Stimulated activated CD4-positive, alpha-beta T cell treated with anti-CD3 and anti-CD28 coated beads, Interleukin-1b, Interleukin-23, amount 100 ng/mL, for 24 hours (primary cell): ENCODE measurements at places on chromosomes 1 and 21.

DNA sequence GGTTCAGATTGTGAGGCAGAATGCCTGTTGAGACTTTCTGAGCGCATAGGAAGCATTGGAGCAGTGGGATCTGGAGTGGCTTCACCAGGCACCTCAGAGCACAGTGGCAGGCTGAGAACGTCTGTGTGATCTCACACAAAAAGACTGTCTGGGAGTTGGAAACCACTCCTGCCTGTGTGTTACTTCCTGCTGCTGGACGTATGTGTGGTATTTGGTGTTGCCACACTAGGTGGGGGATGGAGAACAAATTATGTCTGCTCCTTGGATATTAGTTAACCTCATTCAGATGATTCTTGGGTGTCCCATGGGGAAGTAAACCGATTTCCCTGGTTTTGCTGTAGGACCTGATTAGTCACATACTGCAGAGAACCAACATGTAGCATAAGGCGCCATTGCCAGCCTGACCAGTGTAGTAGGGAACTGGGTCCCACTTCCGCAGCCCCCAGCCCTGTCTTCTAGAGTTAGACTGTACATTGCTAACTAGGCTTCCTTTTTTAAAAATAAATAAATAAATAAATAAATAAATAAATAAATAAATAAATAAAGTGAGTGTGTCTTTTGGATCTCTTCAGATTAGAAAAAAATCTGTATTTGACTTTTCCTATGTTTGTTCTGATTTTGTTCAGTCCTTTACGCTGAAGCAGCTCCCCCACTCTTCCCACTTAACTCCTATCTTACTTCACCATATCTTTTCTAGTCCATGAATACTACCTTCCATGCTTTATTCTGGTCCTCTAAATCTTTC, 26.9 kb downstream of the UCK2 start:
- DNase-seq, result no peak

DNA sequence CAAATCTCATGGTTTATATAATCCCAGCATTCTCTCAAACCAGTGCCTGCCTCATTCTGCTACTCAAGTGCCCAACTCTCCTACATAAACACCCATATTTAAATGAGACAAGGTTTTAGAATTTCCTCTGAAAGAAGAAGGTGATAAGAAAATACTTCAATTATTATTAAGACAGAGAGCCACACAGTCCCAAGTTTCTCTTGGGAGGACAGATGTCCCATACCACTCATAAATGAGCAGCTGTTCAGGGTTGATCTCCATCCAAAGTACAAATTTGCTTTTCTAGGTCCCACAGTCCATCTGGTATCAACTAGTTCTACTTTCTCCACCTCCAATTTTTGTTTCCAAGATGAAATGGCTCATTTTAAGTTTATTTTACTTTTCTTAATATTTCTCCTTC, 11.3 kb downstream of the DCAF8 start:
- no peak for DNase-seq

- no peak for DNase-seq
These were observed 59.2 kb downstream of the PBX1 start for GRCh38 chr1:164618202-164618564.

DNA sequence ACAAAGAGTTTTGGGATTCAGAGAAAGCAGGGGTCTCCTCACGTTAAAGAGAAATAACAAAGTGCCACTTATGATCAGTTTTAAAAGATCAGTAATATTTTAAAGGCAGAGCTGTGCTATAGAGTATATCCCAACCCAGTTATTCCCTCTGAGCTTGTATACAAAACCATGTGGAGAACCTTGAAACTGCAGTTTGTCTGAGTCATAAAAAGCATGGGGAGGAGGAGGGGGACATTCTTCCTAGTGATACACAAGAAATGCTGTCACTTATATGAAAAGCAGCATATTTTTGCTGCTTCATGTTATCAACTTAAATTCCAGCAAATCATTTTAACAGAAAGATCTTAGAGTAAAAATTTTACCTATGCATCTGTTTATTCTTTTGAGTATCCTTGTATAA, 244.5 kb downstream of the GPR52 start:
- no peak for DNase-seq

DNA sequence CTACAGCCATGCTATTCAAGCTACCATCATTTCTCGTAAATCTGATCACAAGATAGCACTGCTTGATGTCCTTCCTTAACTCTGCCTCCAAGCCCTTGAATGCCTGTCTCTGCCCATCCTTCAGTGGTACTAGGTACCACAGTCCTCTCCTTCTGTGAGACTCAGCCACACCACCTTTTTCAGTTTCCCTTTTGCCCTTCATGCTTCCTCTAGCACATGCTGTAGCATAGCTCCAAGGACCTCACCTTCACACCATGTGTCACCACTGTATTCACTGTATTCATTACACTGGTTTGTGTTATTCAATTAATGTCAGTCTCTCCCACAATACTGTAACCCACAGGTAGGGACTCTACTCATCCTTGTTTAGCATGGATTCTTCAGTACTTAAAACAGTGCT, 8.0 kb upstream of the TP53BP2 start:
- no peak for DNase-seq

DNA sequence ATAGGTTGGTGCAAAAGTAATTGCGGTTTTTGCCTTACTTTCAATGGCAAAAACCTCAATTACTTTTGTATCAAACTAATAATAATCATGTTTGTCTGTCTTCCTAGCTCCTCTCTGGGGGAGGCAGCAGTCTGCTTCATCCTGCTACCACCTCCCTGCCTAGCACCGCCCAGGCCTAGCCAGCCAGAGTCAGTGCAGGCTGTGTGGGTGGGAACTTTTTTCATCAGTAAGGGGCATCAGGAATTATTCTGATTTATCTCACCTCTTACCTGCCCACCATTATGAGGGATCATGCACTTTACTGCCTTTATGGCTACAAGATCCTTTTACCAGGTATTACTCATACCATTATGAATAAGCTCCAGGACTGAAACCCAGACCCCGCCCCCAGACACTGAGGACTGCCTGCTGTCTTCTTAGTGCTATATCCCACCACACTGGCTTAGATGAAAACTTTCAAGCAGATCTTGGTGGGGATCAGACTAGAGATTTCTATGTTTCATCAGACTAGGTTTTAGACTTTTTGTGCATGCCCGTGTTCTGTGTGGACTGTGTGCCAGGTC, 116.4 kb downstream of the PBX1 start:
- DNase-seq, result no peak

DNA sequence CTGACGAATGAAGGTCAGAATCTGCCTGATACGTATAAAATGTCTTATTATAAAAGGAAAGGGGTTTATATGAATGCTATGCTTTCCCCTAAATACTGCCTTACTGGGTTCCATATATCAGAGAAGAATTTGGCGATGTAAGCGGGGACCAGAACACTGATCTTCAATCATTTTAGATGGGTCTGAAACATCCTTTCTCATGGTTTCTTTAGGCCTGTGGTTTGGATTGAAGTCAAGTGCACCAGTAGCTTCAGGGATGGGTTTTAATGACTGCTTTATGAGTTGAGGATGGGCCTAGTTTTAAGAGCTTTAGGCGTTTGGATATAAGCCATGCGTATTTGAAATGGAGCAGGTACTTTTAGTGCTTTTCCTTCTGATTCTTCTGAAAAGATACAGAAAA, 6.9 kb downstream of the FMN2 start:
- no peak for DNase-seq

DNA sequence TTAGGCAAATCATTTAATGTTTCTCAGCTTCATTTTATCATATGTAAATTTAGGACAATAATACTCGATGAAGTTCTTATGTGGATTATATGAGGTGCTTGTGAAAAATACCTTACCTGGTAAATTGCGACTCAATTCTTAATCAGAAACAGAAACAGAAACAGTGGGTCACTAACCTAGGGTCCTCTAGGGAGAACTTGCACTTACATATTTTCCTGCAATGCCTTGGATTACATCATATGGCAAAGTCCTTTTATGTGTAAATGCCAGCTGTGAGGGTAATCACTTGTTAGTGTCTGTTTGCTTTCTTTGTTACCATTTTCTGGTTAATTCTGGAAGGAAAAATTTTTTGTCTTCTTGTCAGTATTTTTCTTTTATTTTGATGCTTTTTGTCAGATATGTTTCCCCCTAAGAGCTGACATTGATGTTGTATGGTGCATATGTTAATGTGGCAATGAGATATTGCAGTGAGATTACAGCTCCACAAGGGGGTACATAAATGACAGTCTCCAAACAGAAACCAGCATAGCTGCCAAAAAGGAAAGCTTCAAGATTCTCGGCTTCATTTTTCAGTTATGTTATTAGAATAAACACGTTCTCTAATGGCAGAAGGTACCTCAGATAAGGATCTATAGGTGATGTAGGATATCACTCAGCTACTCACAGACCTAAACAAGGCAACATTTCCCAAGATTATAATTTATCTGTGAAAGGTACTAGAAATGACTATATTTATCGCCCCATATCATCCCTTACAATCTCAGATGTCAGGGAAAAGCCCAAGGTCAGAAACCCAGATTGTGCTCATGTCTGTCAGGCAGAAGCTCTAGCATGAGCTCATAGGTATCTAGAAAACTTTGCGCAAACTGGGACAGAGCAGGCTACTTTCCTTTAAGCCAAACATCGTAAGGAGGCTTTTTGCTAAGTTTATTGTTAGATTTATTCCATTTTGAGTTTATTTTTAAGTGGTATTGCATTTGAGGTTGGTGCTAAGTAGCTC, 119.9 kb downstream of the FASLG start:
- DNase-seq, result no peak

- DNase-seq, result no peak
These were observed 36.7 kb downstream of the ATP1A1 start for GRCh38 chr1:116409751-116410191.
